ENCODE measurements at places on chromosomes 7 and 10. TPM values are rescaled to one million over a fixed set of nuclear protein-coding genes. Genes with fewer than 3 reads are reported as not detected.

DNA sequence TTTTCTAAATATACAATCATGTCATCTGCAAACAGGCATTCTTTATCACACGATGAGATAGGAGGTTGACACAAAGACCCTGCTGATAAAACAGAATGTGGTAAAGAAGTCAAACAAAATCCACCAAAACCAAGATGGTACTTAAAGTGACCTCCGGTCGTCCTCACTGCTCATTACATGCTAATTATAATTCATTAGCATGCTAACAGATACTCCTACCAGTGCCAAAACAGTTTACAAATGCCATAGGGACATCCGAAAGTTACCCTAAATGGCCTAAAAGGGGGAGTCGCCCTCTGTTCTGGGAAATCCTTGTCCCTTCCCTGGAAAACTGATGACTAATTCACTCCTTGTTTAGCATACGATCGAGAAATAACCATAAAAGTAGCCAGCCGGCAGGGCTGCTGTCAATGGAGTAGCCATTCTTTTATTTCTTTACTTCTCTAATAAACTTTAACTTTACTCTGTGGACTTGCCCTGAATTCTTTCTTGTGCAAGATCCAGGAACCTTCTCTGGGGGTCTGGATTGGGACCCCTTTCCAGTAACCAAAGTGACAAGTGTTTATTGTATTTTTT lies 126.6 kb downstream of the CCDC71L start:
- DNase-seq = no peak

DNA sequence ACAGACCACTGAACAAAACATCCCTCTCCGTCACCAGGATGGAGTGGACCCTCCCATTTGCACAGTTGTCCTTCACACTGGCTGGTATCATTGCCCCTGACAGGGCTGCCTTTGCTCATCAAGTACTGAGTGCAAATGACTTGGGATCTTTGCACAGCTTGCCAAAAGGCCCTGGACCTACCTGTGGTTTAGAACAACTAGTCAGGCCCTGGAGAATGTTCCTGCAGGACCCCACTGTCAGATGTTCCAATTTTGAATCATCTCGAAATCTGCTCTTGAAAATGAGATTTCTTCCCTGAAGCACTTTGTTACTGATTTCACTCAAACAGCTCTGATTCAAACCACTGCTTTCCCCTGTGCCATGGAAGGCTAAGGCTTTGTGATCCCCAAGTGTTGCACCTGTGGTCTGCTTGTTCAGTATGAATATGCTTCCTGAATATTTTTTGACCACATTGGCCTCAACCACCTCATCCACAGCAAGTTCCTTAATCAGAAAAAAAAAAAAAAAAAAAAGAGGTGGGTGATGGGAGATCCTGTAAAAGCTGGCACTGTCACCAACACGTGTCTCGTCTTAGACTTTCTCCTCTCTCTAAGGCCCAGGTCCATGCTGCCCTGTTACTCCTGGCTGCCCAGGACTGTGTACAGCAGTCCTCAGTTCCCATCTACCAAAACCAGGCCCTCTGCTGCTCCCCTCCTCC lies 2.7 kb upstream of the AOAH start:
- DNase-seq = no peak

- no peak for DNase-seq
These were observed at the start of gene PRR15 for GRCh38 chr7:29563590-29564495. PRR15 (plus strand) TSS chr7:29563835; CDS start chr7:29566330, 2,495 bp downstream.

DNA sequence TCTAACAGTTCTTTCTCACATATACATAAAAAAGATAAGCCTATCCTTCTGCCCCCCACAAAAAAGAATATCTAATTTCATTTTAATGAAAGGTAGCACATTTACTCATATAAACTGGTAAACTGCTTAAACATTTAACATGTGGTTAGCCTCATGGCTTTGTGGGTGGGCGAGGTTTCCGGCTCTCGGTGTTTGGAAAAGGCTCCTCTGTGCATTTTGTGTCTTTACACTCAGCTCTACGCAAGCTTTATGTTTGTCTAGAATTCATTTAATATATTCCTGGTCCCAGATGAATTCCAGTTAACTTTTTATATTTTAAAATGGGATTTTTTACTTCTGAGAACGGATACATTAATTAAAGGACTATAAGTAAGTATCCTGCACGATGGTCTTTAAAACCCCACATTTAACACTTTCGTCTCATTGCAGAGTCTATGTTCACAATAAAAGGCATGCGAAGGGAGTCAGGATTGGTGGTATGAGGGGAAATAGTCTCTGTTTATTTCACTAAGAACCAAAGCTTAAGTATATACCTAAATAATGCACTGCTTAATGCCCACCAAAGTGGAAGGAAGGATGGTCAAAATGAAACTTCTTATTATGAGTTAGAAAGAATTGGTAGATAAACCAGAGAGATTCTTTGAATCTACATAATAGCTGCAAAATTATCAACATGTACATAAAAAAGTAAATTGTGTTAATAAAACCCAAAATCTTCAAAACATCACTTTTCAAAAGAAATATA lies 197.2 kb downstream of the CRPPA start:
- peak; percentile 4 for DNase-seq

The OGDHL gene
- 2.8 TPM for total RNA-seq

The TIMM23B gene
- total RNA-seq = 31.6 TPM

The CPA4 gene
- total RNA-seq = not detected
